ENCODE measurements at places on chromosomes 2 and 18. TPM values are rescaled to one million over a fixed set of nuclear protein-coding genes. Genes with fewer than 3 reads are reported as not detected.

GRCh38 chr2:3265471-3265870 is 112.1 kb downstream of the EIPR1 start:
- no peak for DNase-seq

- DNase-seq, result no peak
Observed at GRCh38 chr2:97982621-97983020, 13.1 kb downstream of the TMEM131 start.

DNA sequence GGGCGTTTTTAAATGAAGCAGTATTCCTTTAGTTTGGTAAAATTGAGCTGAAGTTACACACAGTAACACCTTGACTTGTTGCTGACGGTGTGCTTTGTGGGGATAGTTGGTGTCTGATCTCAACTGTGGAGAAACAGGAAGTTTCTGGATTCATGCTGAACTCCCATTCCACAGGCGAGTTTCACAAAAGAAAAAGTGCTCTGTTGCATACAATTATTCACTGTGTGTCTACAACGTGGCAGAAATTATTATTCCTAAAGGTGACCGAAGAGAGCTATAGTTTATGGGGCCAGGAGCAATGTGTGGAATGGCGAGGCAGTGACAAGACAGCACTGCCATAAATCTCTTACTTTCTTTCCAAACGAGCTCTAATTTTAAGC is 463 bp upstream of the CABYR start:
- DNase-seq, result no peak

GRCh38 chr2:10635430-10635829 is 54.3 kb downstream of the NOL10 start:
- no peak for DNase-seq

GRCh38 chr2:182642328-182642727 is 73.7 kb upstream of the DNAJC10 start:
- DNase-seq, result no peak

- no peak for DNase-seq
Observed at GRCh38 chr2:171389325-171389724, 44.5 kb downstream of the METTL8 start.

GRCh38 chr18:55400590-55401541 is 187.1 kb downstream of the TCF4 start:
- no peak for DNase-seq

DNA sequence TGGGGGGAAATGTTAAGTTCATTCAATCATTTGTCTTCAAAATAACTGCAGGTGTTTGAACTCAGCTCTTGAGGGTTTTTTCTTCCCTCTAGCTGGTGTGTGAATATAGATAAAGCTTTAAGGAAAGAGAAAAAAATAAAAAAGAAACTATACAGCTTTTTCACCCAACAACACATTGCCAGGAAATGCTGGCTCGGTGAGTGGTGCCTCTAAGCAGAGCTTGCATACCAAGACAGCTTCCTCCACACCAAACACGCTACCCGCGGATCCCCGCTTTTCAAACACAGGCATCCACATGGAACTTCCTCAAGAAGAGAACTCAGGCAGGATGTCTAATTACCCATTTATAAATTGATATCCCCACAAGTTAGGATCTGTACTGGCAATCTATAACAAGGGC is 69.8 kb upstream of the TANK start:
- DNase-seq, result no peak

- no peak for DNase-seq
Observed at GRCh38 chr2:57429831-57430230, 616.8 kb upstream of the VRK2 start.

- no peak for DNase-seq
Observed at GRCh38 chr2:47696478-47696831, 86.5 kb upstream of the MSH6 start.

DNA sequence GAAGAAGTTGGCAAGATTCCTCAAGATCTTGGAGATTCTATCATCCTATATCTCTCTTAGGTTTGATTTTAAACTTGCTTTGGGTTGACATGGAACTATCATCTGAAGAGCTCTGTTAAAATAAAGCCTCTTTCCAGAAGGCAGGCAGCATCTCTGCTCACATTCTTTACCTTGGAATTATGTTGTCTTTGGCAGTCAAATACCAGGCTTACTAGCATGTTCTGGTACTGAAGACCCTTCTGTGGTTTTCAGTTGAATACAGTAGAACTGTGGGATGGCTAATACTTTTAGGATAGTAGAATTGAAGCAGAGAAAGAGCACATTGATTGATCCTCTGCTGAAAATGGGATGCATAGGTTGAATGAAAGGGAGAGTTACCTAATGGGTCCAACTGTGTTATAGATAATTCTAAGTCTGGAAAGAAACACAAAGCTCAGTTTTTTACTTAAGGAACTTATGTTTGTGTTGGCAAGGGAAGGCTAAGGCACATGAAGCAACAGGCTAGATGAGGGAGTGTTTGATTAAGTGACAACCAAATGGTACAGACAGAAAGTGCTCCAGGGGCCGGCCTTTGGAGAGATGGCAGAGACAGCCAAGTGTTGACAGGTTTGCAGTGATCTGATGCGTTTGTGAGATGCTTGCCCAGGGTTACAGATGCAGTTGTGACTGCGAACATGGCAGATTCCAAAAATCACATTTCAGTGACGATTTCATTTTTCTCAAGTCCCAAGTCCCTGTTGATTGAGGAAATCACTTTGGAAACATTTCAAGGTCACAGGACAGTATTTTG is 397.9 kb downstream of the MEIS1 start:
- DNase-seq, result no peak

DNA sequence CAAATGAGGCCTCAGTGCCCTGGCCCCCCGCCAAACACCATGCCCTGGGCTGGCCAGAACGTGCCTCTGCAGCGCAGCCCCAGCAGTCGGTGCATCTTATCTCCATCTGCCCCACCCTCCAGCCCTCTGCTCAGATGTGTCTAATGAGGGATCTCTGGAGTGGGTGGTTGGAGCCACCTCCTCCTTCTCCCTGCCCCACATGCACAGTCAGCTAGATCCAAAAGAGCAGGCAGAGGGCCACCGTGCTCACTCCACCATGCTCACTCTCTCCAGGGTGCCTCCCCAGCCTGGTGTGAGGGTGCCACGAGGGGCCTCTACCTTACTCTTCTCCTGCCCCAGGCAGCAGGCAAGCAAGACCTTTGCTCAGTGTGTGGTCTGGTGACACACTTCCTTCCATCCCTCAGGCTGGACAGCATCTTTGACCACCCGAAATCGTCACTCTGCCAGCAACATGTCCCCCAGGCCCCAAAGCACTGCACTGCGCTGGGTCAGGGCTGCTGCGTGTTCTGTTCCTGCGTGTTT is 266.1 kb upstream of the HDAC4 start:
- DNase-seq, result no peak

- no peak for DNase-seq
Observed at GRCh38 chr2:232438091-232438490, 17.9 kb upstream of the ALPI start.

GRCh38 chr2:68152681-68153347 is 4.9 kb upstream of the PNO1 start:
- DNase-seq, result no peak

- DNase-seq, result no peak
Observed at GRCh38 chr2:240394549-240394948, 40.9 kb upstream of the GPC1 start.

DNA sequence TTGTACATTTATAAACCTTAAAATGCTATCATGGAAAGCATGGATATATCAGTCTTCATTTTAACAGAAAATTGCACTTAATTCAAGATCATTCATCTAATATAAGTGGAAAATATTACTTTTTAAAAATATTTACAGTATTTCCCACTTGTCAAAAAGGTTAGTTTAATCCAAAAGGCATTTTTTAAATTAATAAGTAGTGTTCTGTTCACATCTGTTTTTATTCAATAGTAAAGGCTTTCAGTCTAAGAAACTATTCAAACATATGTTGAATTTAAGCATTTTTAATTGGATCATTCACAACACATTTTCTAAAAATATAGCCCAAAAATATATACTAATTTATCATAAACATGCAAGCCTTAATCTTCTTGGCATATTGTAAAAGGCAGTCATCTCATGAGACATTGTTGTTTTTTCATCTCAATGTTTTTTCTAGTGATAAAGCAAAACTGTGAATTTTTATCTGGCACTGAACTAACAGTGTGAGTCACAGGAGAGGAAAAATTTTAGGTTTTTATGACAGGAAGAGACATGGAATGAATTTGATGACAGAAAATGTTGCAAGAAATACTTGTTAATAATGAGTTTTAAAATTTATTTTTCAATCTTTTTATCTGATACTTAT is 1642.5 kb upstream of the TMEFF2 start:
- DNase-seq, result no peak

DNA sequence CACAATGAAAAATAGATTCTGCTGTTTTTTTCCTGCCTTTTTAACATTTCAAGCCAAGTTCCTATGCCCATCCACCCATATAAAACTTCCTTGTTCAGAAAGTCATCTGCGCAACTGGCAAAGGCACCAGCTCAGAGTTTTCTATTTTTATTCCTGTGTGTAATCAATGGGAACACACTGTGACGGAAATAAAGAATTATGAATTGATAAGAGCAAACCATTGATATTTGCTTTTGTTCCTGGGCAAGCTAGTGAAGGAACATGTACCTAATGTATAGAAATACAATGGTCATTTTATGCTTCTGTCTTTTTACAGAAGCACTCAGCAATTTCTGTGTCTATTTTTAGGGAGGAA is 30.8 kb upstream of the AAK1 start:
- no peak for DNase-seq

- no peak for DNase-seq
Observed at GRCh38 chr2:12178289-12179080, 432.1 kb downstream of the LPIN1 start.

GRCh38 chr2:149167001-149167780 is 128.7 kb downstream of the LYPD6B start:
- DNase-seq, result no peak

DNA sequence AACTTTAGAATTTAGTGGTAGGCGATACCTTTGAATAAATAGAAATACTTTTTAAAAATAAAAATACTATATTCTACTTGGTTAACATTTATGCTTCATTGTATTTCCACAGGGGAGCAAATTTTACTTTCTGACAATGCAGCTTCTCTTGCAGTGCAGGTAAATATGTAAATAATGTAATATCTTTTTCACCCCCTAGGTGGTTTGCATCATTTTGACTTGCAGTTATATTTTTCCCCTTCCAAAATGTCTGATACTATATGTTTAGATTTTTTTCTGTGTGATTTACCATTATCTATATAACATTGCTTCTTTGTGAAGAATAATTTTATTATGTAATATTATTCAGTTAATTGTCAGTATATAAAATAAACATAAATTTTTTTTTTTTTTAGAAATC is 28.5 kb downstream of the MTX2 start:
- DNase-seq, result no peak

Gene NT5C1B
- 0.25 TPM for polyA plus RNA-seq

Gene ASAP2
- 17.6 TPM for polyA plus RNA-seq

Gene RBMS1
- polyA plus RNA-seq, result 58.6 TPM

Gene TMEM169
- polyA plus RNA-seq, result 4.5 TPM

Gene LYPD6
- polyA plus RNA-seq, result 2.3 TPM

Gene VWC2L
- polyA plus RNA-seq, result not detected

Gene WDR7
- polyA plus RNA-seq, result 8.9 TPM

Gene DAW1
- polyA plus RNA-seq, result 0.08 TPM

Gene PIEZO2
- 31.0 TPM for polyA plus RNA-seq

Gene MTIF2
- polyA plus RNA-seq, result 20.1 TPM

Gene SLC14A1
- polyA plus RNA-seq, result 0.95 TPM

Gene IL36RN
- not detected for polyA plus RNA-seq

Gene ALPP
- not detected for polyA plus RNA-seq

Data from forelimb muscle (tissue), 1 donor.